Esophagus mucosa (tissue), 1 donor: ENCODE measurements at places on chromosomes 5 and 9. TPM values are rescaled to one million over a fixed set of nuclear protein-coding genes. Genes with fewer than 3 reads are reported as not detected.

INSL6 gene
- not detected for total RNA-seq

DMRT2 gene
- 0.12 TPM for total RNA-seq

PSD2 gene
- total RNA-seq = not detected

MARCOL gene
- not detected for total RNA-seq

BASP1 gene
- 4.9 TPM for total RNA-seq

CDC25C gene
- 2.7 TPM for total RNA-seq

SH2D3C gene
- 1.9 TPM for total RNA-seq

IL5 gene
- total RNA-seq = not detected

FOXD4L4 gene
- 0.52 TPM for total RNA-seq

TOR2A gene
- 9.5 TPM for total RNA-seq

SVEP1 gene
- total RNA-seq = 1.2 TPM

TRIM7 gene
- total RNA-seq = 36.9 TPM

OTP gene
- not detected for total RNA-seq

QRFP gene
- not detected for total RNA-seq

GRXCR2 gene
- total RNA-seq = not detected

ADAMTSL1 gene
- total RNA-seq = 1.5 TPM

FGFR4 gene
- total RNA-seq = 2.7 TPM

HCN1 gene
- not detected for total RNA-seq

HMCN2 gene
- total RNA-seq = 1.6 TPM

SLC36A2 gene
- total RNA-seq = not detected

GPR151 gene
- total RNA-seq = not detected

MYO10 gene
- total RNA-seq = 27.3 TPM

ADGRV1 gene
- total RNA-seq = 3.7 TPM

SH3TC2 gene
- 3.4 TPM for total RNA-seq

FAM221B gene
- total RNA-seq = not detected

CMBL gene
- 4.5 TPM for total RNA-seq

LCN9 gene
- total RNA-seq = not detected

SLC34A1 gene
- 0.60 TPM for total RNA-seq

ANKRD34B gene
- total RNA-seq = not detected

TCF7 gene
- 4.6 TPM for total RNA-seq

ADAMTS19 gene
- total RNA-seq = not detected

CHMP5 gene
- total RNA-seq = 46.6 TPM

ADAMTS16 gene
- total RNA-seq = not detected

C8G gene
- total RNA-seq = not detected

ZDHHC11B gene
- total RNA-seq = 7.0 TPM

GABRA6 gene
- not detected for total RNA-seq

FOXD4L3 gene
- not detected for total RNA-seq

ADGRD2 gene
- 0.08 TPM for total RNA-seq

MIGA2 gene
- 21.2 TPM for total RNA-seq

ARID3C gene
- total RNA-seq = not detected
